ENCODE measurements at places on chromosomes 4 and X.

DNA sequence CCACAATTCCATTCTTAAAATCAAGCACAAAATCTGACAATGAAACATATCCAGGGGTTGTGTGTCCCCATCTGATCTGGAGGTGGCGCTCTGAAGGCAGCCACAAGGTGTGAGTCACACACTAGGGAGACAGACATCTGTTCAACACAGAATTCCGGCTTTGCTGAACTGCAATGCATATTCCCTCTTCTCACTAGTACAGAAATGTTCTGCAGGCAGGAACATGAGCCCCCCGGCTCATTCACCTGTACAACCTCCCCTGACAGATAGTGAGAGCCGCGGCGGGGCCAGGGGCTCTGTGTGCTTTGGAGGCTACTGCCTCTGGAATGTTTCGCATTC lies 41.9 kb downstream of the WDR1 start:
- no peak for DNase-seq

GRCh38 chrX:22313766-22314165 lies 41.1 kb downstream of the CBLL2 start:
- no peak for DNase-seq

DNA sequence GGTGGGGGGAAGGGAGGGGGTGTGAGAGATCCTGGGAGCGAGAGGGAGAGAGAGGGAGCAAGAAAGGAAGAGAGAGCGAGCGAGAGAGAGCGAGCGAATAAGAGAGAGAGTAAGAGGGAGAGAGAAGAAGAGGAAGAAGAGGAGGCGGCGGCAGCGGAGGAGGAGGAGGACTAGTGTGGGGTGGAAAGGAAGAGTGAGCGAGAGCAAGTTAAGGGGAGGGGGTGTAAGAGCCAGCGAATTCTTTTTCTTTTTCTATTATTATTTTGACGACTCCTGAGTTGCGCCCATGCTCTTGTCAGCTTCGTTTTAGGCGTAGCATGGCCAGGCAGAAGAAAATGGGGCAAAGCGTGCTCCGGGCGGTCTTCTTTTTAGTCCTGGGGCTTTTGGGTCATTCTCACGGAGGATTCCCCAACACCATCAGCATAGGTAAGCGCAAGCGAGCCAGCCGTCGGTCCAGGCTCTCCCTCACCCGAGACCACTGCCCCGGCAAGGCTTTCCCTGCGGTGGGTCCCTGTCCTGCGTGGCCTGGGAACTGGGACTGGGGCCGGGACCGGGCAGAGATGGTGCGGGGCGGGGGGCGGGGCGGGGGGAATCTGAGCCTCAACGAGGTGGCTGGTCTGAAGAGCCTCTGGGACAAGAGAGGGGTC lies at the start of gene GRIA3:
Gene GRIA3 (plus strand): TSS at position 60 of the 647 bp plus-strand sequence. CDS start 258 bp downstream, at position 318.
- DNase-seq: no peak

- no peak for DNase-seq
Observed at GRCh38 chrX:64188901-64189300, 16.6 kb downstream of the AMER1 start.

GRCh38 chrX:50805276-50805675 lies 8.7 kb downstream of the SHROOM4 start:
- DNase-seq: no peak

- DNase-seq: no peak
Observed at GRCh38 chrX:119693996-119694451, 1.1 kb upstream of the SEPTIN6 start.

- no peak for DNase-seq
Observed at GRCh38 chrX:39158801-39159657, 357.8 kb downstream of the MID1IP1 start.

DNA sequence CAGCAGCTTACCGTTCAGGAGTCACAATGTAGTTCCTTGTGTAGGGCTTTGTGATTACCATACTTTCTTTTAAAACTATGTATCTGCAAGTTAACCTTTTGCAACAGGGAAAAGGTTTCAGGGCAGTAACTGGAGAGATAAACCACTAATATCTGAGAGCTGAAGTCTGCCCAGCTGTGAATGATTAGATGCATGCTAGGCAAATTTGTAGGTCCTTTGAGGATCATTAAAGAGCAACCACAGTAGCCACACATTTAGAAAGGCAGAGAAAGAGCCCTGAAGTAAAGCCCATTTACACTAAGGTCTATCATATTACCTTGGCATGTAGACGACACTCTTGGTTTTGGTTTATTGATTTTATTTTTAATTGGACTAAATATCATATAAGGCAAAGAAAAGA lies 60.0 kb downstream of the ATP8A1 start:
- no peak for DNase-seq

- no peak for DNase-seq
Observed at GRCh38 chr4:2824836-2825381, 18.7 kb upstream of the ADD1 start.

DNA sequence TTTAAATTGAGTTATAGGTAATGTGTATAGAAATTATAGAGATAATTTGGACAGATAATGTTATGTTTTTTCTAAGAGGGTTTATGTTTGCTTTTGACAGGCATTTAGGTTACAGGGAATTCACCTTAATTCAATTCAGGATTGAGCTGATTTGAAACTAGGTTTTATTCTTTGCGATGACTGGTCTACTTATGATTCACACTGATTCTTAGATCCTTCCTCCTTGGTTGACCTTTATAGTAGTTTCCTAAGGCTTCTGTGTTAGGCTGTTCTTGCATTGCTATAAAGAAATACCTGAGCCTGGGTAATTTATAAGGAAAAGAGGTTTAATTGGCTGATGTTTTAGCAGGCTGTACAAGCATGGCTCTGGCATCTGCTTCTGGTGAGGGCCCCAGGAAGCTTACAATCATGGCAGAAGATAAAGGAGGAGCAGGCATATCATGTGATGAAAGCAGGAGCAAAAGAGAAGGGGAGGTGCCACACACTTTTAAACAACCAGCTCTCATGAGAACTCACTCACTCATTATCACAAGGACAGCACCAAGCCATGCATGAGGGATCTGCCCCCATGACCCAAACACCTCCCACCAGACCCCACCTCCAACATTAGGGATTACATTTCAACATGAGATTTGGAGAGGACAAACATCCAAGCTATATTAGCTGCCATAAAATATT lies 155.0 kb upstream of the SFRP2 start:
- no peak for DNase-seq

GRCh38 chrX:9466124-9466495 lies 1.3 kb downstream of the TBL1X start:
- DNase-seq: no peak

DNA sequence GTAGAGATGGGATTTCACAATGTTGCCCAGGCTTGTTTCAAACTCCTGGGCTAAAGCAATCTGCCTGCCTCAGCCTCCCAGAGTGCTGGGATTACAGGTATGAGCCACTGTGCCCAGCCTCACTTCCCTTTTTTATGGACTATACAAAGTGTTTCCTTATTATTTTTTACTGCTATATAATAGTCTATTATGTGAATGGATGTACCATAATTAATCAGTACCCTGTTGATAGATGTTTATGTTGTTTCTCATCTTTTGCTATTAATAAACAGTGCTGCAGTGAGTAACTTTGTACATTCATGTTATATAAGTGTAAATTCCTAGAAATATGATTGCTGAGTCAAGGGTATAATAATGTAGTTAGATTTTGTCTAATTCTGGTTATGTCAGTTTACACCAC lies 35.8 kb upstream of the LARP1B start:
- no peak for DNase-seq

DNA sequence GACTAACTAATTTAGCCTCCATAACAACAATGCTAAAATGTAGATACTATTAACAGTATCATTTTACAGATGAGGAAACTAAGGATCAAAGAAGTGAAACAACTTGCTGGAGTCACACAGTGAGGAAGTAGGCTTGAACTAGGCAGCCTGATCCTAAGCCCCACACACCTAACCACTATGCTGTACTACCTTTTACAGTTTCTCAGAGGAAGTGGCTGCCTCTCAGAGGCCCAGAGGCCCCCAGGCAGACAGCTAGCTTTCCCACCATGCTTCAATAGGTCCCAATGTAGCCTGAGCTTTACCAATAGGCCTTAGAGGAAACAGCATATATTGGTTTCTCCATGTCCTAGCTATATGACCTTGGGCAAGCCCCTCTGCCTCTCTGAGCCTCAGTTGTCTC lies 69.4 kb upstream of the PJA1 start:
- no peak for DNase-seq

- no peak for DNase-seq
Observed at GRCh38 chr4:31647786-31648185, 927.6 kb downstream of the PCDH7 start.

DNA sequence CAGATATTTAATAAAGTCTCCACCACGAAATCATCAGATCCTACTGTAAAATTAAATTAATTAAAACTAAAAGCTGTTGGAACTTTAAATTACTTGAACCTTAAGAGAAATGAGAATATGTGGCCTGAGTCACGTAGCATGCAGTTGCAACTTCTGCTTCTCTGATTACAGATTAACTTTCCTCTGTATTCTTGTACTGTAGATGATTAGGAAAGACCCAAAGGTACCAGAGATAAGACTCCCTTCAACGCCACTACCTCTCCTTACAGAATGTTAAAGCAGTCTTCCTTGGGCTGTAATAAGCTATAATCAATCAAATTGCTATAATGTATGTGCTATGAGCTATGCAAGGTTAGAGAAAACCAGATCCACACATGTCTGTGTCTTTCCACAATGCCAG lies 47.9 kb downstream of the FAM13A start:
- no peak for DNase-seq

DNA sequence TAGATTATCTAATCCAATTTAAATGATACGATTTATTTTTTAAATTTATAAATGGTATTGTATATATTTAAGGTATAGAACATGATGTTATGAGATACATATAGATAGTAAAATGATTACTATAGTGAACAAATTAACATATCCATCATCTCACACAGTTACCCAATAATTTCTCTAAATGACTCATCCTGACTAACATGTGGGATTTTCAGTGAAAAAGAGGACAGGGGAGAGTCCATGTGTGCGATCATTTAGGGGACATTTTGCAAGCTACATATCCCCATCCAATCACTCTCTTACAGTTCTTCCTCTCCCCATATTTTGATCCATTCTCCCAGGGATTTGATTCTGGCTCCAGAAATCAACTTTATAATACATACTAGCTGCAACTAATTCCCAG lies 88.2 kb downstream of the ABCB7 start:
- no peak for DNase-seq

DNA sequence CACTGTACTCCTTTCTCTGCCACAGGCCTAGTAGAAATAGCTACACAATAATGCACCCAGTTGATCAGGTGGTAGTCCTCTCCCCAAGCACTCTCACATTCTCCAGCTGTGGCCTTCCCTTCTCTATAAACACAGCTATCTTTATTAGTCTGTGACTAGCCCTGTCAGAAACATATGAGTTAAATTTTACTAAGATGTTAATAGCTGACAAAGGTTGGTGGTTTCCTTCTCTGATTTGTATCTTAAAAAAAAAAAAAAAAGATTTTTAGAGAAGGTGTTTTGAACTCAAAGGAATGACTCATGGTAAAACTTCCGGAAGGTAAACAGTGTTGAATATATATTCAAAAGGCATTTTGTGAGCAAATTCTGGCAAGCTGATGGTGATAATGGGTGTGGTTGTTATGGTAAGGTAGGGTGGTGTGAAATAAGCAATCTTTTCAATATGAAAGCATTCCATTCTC lies 327.4 kb downstream of the PPP3CA start:
- no peak for DNase-seq

GRCh38 chr4:2368746-2369437 lies 49.6 kb downstream of the ZFYVE28 start:
- no peak for DNase-seq

DNA sequence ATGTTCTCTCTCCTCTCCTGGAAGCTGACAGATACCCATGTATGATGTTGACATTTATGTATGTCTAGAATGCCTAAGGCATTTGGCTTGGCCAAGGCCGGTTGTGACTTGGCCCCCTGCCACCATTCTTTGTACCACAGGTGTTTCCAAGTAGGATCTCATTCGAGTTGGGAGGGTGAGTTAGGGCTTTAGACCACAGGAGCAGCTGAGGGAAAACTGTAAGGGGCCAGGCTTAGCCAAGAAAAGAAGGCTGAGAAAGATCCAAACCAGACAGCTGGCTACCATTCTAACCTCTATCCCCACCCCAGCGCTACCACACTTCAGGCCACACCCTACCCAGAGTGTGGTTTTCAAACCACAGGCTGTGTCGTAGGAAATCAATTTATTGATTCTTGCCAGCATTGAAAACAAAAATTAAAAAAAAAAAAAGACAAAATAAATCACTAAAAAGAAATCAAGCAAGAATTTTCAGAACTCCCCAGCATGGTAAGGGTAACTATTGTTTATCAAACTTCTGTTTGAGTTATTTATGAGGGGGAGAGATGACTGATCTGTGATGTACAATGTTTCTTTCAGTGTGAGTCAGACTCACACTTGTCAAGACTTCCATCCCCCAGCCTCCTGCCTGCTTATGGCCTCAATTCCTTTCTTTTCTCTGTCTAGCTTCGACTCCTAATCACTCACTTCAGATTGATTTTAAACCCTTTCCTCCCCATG lies 9.9 kb downstream of the TMSB4X start:
- no peak for DNase-seq

GRCh38 chrX:10603612-10604011 lies 16.8 kb downstream of the MID1 start:
- DNase-seq: no peak

DNA sequence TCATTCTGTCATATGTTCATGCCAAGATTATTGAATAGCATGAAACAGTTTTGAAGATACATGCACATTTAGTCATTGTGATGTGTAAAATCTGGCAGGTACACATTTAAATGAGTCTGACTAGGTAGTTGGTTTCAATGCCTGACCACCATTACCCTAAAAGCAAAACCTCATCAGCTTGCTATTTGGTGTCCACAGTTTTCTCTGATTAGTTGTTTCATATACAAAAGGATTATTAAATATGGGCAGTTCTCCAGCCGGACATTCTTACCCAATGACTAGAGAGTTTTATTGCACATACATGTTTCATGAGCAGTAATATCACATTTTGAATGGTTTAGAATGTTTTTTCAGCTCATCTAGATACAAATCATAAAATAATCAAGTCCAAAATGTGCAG lies 23.7 kb downstream of the DCHS2 start:
- no peak for DNase-seq

DNA sequence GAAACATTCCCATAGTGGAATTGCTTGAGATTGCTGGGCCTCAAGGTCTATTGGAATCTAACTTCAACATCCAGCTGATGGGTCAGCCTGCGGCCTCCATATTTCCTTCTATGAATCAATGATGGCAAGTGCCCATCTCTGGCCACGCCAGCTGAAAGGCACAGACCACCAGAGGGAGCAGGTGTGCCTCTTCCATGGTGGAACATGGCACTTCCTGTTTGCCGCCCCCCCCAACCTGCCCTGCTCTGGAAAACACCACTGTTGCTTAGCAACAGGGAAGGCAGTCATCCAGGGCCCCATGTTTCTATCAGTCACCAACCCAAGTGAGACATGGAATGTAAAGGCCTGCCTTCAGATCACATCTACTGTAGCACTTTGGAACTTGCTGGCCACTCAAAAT lies 11.6 kb downstream of the PAGE4 start:
- DNase-seq: no peak

All from iPS DF 6.9 (cell line).